ENCODE measurements at places on chromosomes 3 and 15.
A peak's percentile ranks its signal among the peaks of the same experiment; 100 is the strongest.

- DNase-seq = no peak
Measured at GRCh38 chr15:35975941-35976340, 430.0 kb upstream of the DPH6 start.

DNA sequence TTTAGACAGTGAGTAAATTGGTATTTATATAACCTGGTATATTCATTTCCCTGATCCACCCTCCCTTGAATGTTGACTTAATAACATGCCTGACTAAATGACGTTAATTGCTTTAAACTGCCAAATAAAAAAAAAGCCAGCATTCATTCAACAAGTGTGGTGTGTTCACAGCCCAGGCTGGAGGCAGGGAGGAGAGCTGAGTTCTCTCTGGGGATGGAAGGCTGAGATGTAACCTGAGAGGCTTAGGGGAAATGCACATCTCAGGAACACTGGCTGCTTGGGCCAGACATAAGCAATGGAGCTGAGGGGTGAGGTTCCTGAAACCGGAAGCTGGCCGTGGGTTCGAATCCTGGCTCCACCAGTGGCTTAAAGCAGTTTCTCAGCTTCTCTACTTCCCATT lies 17.3 kb downstream of the CACNA2D3 start:
- DNase-seq = no peak

DNA sequence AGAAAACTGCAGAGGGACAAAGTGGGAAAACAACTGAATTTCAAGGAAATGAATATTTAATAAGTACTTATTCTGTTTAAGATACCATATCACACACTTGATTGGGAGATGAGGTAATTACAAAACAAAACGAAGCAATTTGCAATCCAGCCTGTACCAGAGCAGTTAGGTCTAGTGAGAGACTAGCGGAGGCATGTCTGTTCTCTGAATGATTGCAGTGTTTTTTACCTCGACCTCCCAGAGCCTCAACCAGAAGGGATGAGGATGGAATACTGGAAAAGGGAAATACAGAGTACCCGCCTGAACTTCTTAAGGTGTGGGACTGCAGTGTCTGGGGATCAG lies 59.5 kb downstream of the PIK3CB start:
- no peak for DNase-seq

GRCh38 chr15:88450125-88450798 lies 16.9 kb downstream of the MRPL46 start:
- peak; percentile 90 for DNase-seq

- no peak for DNase-seq
Measured at GRCh38 chr3:186732169-186732766, 15.1 kb downstream of the KNG1 start.

GRCh38 chr3:160400702-160401150 lies 1.3 kb downstream of the SMC4 start:
- no peak for DNase-seq

DNA sequence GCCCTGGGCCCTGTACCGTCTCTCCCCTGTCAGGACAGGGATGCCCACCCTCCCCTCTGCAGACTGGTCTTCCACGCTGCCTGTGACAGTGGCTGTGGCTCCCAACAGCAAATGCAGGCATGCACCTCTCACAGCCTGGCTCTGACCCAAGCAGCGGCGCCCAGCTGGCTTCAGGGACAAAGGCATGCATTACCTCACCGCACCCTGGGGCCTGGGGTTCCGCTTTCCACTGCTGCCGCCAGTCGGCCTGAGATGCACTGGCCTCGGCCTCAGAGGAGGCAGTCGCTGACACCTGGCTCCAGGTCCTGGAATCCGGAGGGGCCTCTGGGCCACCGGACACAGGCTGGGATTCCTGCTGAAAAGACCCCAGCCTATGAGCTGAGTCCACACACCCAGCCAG lies 70.3 kb downstream of the SCN5A start:
- DNase-seq = no peak

DNA sequence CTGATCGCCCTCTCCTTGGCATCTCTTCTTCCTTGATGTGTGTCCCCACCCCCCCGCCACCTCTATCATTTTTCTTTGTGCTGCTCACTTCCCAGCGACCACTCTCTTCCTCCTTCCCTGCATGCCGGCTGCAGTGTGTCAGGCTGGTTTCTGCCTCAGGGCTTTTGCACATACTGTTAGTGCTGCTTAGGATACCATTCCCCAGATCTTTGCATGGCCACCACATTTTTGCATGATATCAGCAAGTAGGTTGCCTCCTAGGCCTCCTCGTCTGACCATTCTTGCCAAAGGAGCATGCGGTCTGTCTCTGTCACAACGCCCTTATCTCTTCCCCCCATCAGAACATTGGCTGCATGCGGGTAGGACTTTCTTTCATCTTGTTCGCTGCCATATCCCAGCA lies 12.5 kb downstream of the FBLN2 start:
- DNase-seq = no peak

- no peak for DNase-seq
Measured at GRCh38 chr15:101611580-101612299, 40.4 kb downstream of the TM2D3 start.

- peak; percentile 60 for DNase-seq
Measured at GRCh38 chr3:16807391-16807790, 77.4 kb upstream of the PLCL2 start.

DNA sequence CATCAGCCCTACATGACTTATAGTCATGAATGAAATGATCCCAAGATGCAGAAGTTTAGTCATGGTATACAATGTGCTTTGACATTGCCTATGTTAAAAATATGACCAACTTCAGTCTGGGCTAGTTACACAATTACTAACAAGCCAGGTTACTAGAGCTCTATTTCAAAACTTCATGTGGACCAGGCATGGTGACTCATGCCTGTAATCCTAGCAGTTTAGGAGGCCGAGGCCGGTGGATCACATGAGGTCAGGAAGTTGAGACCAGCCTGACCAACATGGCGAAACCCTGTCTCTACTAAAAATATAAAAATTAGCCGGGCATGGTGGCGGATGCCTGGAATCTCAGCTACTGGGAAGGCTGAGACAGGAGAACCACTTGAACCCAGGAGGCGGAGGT lies 613.0 kb downstream of the CADM2 start:
- DNase-seq = no peak

- DNase-seq = no peak
Measured at GRCh38 chr3:38369186-38369585, 22.6 kb downstream of the XYLB start.

DNA sequence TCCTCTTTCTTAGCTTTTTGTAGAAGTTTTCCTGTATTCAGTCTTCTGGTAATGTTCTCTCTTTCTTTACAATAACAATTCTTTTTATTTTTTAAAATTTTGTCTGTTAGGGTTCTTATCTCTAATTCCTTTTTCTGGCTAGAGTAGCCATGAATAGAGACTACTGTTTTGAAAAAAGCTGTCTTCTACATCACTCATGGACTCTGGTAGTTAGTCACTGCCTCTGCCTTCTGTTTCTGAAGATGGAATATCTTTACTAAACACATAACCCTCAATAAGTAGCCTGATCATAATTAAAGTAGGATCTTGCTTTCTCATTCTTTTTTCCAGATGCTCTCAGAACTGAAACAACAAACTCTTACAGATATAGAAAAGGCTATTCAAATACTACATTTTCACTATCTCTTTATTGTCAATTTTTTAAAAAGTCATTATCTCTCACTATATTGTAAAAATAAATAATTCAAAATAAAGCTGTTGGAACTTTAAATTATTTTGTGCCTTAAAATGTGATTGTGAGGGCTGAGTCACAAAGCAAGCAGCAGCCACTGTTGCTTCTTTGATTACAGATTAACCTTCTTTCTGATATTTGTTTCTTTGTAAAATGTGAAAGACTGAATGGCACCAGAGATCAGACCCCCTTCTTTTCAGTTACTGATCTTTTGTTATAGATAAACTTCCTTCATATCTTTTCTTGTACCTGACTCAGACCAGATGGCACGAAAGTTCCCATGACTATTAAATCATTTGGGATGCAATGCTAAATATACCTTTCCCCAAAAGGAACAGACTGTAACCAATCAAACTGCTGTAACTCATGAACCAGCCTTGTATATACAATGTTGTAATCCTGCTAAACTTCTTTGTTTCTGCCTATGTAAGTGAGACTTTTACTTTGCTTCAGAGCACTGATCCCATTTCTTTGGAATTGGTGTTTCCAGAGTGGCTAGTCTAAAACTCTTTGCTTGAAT lies 1159.5 kb downstream of the IGSF11 start:
- DNase-seq = no peak

DNA sequence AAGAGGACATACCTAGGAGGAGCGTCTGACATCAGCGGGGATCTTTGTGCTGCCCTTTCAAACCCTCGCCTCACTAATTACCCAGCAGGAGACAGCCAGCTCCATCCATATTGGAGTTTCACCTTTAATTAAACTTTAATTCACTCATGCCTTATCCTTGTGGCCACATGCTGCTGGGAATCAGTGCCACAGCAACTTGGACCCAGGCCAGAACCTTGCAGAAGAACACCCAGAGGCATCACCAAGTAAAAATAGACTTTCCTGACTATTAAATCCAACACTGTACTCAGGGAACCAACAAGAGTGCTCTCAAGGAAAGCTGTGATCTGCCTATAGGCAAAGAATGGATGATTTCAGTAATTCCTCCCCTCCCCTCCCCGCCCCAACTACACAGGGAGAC lies 23.9 kb downstream of the EIF1B start:
- DNase-seq = no peak

DNA sequence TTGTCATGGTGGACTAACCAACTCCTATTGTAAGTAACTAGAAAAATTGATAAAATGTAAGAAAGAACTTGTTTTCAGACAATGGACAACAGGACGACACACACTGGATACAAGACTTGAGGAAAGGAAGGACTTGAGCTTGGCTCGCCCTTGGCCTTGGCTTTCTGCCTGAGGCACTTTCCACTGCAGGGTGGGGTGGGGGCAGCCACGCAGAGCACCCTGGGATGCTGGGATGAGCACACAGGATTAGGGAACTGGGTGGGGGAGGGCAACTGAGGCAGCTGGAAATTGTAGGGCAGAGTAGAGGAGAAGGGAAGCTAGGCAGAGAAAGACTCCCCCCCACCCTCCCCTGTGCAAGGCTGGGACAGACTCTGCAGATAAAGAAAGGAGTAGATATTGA lies 25.5 kb upstream of the HHATL start:
- DNase-seq = no peak

DNA sequence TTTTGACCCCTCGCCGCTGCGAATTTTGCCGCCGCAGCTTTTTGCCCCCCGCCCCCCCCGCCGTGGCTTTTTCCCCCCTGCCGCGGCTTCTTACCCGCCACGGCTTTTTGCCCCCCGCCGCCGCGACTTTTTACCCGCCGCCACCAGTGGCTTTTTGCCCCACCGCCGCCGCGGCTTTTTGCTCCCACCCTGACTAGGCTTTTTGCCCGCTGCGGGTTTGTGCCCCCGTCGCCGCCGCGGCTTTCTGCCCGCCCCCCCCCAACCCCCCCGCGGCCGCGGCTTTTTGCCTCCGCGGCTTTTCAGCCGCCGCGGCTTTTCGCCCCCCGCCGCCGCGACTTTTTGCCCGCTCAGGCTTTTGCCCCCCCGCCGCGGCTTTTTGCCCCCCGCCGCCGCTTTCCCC lies 598.1 kb downstream of the GOLGA6L6 start:
- no peak for DNase-seq

DNA sequence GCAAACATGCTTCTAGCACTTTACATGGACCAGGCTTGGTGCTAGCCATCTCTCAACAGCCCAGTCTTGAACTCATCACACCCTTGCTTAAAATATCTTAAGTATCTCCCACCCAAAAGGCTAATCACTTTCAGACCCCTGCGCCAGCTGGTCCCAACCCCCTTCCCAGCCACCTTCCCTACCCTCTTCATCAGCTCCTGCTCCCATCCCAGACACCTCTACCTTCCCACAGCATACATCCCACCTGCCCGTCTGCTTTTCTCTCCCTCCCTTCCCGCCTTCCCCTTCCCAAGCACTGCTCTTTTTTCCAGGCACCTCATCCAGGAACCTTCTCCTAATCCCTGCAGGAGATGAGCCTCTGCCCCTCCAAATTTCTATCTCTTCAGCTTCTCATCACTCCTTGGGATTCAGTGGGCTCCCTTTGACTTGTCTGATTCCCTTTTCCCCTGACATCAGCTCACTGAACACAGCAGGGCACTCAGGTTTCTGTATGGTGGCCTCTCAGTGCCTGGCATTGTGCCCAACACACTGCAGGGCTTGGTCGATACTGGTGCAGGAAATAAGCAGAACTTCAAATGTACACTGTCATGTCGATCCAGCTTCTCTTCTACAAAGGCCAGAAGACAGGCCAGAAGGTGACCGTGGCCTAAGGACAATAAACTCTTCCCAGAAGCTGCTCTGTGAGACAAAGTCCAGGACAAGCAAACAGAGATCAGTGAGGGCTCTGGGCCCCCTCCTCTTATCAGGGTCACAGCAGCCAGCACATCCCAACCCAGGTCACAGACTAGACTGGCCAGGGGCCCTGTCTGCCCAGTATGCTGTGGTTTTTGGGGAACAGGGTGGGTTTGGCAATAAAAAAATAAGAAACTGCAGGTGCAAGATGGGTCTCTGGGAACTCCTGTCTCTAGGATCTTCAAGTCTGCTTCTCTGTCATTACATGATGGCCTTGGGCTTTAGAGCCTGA lies 2.2 kb upstream of the ITIH1 start:
- peak; percentile 77 for DNase-seq

- DNase-seq = no peak
Measured at GRCh38 chr3:117234331-117234730, 524.8 kb downstream of the TUSC7 start.

- no peak for DNase-seq
Measured at GRCh38 chr15:85831415-85832113, 36.8 kb upstream of the KLHL25 start.

- DNase-seq = no peak
Measured at GRCh38 chr15:83155942-83156341, 48.5 kb downstream of the TM6SF1 start.

DNA sequence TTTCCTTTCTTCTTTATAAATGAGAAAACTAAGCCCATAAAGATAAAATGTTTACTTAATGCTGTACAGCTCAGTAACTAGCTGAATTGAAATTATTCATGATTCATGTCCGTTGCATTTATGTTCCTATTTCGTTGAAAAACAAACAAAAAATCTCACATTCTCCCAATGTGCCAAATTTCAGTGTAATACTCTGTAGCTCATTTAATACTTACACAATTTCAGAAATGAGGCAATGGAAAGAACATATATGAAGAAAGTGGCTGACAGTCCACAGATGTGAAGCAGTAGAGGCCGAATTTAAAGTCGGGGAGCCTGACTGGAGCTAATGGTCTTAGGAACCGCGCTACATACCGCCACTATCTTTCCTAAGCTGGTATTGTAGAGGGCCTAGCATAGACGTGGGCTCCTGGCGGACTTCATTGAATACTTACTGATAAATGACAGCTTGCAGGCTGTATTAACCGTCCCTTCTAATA lies 651 bp downstream of the PLSCR2 start:
- no peak for DNase-seq

GRCh38 chr3:7630925-7631324 lies 770.0 kb downstream of the GRM7 start:
- no peak for DNase-seq

GRCh38 chr3:65406470-65406869 lies 632.2 kb downstream of the MAGI1 start:
- no peak for DNase-seq

All from esophagus muscularis mucosa (tissue), 4 donors.